Activated CD4-positive, alpha-beta T cell treated with anti-CD3 and anti-CD28 coated beads, Interleukin-2, Interleukin-4, amounts not matched to agents 100 ng/mL and 50 ng/mL, durations not matched to agents 16 hours and 8 hours (primary cell): ENCODE measurements at places on chromosomes 6 and 20.
A peak's percentile ranks its signal among the peaks of the same experiment; 100 is the strongest.

GRCh38 chr20:2835331-2835796 is 5.1 kb downstream of the PCED1A start:
- no peak for DNase-seq

DNA sequence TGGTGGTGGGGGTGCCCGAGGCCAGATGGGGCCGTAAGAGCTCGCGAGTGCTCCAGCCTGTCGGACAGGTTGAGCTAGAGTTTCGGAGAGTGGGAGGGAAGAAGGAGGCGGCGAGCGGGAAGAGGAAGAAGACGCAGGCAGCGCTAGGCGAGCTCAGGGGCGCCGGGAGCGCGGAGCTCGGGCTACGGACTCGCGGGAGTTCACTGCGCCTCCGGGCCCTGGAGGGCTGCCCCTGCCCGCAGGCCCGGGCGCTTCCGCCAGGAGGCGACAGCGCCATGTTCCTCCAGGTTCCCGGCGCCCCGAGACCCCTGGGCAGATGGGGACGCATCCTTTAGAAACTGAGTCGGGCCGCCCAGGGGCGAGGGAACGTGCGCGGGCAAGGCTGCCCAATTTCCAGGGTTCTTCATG is 984 bp downstream of the TFAP2C start:
- DNase-seq: peak; percentile 17

DNA sequence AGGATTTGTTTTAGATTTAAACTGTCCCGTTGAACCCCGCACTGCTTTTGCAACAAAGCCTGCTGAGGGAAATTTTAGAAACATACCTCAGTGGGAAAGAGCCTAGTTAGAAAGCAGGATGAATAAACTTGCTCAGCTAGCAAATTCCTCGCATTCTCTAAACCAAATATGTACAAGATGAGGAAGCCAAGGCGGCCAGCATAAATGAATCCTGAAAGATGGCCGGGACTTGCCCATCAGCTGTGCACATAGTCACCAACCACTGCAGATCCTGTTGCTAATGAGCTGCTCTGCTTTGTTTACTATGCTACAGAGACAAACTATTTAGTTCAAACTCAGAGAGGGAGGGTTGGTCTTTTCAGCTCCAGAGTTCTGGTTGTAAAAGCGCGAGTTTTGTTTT is 49.0 kb downstream of the TMEM170B start:
- no peak for DNase-seq

- peak; percentile 56 for DNase-seq
These were observed 48.6 kb upstream of the SLC16A10 start for GRCh38 chr6:111038534-111039252.

GRCh38 chr6:105992315-105992961 is 93.7 kb upstream of the PRDM1 start:
- peak; percentile 89 for DNase-seq

DNA sequence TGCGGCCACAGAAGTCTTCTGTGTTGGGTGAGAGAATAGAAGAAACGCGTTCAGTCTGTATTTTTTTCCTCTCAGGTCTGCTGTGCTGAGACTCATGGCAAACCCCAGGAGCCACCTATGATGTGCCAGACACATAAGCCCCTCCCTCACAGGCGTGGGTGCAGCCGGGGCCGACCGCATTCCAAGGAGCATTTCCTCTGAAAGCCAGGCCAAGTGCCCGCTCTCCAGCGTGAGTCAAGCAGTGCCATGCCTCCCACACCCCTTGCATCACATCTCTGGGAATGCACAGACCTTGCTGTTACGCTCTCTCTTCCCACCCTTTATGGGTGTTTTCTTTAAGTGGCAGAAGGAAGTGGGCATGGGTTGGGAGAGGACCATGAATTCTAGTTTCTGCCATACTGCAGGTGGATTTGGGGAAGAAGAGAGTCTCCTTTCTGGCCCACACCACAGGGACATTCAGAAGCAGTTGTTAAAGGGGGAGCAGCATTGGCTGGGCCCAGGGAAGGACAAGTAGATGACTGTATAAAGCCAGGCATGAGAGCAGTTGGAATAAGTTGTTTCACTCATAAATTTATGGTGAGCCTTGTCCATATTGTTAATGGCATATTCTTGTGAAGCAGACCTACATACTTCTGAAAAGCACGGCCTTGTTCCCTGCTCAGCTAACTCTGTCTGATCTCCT is 37.1 kb upstream of the TFAP2A start:
- DNase-seq: no peak

GRCh38 chr20:43320536-43320935 is 130.8 kb upstream of the PTPRT start:
- DNase-seq: no peak

DNA sequence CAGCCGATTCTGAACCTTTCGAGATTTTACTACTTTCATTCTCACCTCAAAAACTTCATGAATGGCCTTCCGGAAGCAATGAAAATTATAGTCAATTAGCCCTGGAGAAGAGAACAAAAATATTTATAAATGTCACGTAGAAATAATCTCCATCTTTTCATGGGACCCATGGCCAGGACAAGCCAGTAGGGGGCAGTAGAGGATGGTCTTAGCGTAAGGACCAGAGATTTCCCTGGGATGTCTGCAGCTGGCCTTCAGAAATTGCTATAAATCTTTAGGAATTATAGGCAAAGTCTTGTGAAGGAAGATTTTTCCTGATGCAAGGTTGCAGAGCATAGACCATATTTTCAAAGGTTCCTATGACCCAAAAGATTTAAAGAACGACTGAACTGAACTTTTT is 15.6 kb upstream of the UBE2J1 start:
- peak; percentile 63 for DNase-seq

DNA sequence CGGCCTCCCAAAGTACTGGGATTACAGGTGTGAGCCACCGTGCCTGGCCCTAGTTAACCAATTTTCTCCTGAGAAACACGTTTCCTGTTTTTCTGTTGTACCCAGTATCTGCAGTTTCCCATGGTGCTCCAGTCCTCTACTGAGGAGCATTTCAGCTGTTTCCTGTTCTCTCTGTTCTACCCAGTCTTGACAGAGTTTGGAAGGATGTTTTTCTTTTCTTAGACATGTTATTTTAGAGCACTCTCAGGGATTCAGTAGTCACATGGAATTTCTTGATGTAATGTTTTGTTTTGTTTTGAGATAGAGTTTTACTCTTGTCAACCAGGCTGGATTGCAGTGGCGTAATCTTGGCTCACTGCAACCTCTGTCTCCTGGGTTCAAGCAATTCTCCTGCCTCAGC is 129.8 kb upstream of the TIAM2 start:
- no peak for DNase-seq

- DNase-seq: no peak
These were observed 84.9 kb downstream of the ASCC3 start for GRCh38 chr6:100796049-100796823.

GRCh38 chr20:2005359-2005758 is 11.5 kb upstream of the PDYN start:
- peak; percentile 3 for DNase-seq

DNA sequence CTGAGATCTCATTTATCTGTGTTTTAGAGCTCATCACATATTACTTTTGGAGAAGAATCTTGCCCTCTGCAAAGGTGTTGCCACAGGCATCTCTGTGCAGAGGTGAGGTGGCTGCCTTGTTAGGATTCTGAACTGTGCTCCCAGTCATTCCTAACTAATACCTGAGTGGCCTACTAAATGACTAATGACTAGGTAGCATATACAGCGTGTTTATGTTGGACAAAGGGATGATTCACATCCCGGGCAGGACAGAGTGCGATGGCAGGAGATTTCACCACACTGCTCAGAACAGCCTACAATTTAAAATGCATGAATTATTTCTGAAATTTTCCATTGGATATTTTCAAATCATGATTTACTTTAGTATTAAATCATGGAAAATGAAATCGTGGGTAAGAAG is 23.1 kb upstream of the CGA start:
- DNase-seq: no peak

DNA sequence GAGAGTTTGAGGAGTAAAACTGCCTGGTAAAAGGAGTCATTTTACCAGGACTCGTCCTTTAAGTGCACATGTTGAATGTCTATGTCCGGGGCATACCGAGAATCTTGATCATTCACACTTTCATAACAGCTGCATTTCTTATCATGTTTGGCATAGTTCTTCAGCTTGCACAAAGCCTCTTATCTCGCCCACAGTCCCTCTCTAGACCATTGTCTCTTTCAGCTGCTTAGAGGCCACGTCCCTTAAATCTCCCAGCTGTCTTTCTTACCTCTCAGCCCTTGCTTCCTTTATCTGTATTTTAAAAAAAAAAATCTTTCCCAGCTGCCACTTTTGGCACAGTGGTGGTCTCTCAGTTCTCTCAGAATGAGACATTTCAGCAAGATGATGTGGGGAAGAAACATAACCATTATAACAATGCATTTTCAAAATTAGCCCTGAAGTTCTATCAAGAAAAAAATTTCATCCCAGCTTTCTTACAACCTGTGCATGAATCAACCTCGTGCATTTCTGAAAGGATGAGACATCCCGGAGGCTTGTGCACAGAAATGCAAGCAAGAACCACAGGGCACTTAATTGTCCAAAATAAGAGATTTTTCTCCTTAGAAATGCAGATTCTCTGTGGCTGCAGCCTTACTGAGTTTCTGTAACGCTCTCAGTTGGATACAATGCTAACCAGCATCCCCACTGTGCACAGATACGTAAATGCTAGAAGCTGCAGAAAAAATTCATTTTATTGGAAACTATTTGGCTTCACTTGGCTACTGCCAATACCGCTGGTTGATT is 24.2 kb downstream of the RBM24 start:
- DNase-seq: no peak

- DNase-seq: peak; percentile 87
These were observed 83.1 kb downstream of the IRF4 start for GRCh38 chr6:474453-475185.

GRCh38 chr6:39906318-39906761 is 27.9 kb downstream of the MOCS1 start:
- DNase-seq: no peak

DNA sequence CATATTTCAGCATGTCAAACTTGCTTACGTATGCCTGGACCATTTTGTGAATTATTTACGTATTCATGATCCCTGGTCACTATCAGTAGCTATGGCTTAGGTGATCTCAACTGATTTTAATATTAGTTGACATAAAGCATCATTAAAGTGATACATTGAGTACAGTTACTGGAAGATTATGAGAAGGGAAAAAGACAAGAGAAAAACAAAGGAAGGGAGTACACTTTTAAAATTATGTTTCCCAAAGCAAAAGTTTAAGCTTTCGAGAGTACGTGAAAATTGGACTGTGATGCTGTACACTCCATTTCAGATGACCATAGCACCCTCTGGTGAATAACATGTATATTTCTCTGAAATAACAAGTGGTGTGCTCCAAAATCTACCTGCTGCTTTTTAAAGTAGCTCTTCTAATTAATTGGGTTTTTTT is 215.0 kb upstream of the HSF2 start:
- DNase-seq: no peak

GRCh38 chr6:161152907-161153662 is 120.8 kb downstream of the AGPAT4 start:
- no peak for DNase-seq

GRCh38 chr20:46545077-46545826 is 5.2 kb downstream of the OCSTAMP start:
- DNase-seq: peak; percentile 86

DNA sequence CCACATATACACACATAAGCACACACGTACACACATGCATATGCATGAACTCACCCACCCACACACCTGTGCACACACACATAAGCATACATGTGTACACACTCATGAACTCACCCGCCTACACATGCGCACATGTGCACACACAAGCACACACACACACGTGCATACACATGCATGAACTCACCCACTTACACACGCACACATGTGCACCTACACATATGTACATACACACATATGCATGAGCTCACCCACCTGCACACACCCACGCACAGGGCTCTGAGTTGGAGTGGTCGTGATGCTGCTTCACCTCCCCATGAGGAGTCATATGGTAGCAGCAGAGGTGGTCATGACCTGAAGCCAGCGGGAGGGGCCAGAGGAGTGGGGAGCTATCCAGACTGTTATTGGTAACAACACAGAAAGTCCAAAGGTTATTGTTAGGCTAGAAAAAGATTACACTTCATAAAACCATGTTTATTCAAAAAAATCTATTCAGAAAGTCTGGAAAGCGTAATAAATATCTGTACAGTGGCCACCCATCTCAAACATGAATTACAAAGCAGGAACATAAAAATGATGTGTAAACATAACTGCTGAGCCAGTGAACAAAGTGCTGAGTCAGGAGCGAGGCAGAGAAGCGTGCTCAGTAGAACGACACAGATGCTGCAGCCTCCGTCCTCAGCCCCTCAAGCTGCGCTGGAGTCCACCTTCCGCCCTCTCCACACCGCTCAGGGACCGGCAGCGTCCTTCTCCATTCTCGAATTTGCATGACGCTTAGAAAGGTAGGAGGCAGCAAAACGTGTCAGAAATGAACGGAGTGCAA is 26.4 kb upstream of the MPC1 start:
- DNase-seq: no peak

- DNase-seq: peak; percentile 82
These were observed at the start of gene HLA-F for GRCh38 chr6:29723262-29723665. Gene HLA-F, plus strand, starts transcription at chr6:29723434. Its CDS starts 30 bp downstream, at chr6:29723464.

GRCh38 chr6:164911151-164911550 is 398.3 kb downstream of the C6orf118 start:
- no peak for DNase-seq

DNA sequence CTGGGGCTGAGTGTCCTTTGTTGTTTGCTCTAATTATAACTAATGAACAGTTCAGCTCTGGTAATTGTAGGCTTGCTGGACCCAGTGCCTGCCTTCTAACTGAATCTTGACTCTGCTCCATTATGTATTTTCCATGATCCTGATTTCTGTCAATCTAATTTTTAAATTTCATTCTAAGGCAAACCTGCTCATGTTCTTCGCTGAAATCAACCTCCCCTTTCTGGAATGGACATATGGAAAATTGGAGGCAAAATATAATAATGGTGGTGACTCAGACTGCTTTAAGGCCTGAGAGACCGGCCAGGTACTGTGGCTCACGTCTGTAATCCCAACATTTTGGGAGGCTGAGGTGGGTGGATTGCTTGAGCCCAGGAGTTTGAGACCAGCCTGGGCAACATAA is 182.7 kb upstream of the AKAP12 start:
- DNase-seq: no peak

- no peak for DNase-seq
These were observed 605.1 kb upstream of the ID4 start for GRCh38 chr6:19231878-19232561.

DNA sequence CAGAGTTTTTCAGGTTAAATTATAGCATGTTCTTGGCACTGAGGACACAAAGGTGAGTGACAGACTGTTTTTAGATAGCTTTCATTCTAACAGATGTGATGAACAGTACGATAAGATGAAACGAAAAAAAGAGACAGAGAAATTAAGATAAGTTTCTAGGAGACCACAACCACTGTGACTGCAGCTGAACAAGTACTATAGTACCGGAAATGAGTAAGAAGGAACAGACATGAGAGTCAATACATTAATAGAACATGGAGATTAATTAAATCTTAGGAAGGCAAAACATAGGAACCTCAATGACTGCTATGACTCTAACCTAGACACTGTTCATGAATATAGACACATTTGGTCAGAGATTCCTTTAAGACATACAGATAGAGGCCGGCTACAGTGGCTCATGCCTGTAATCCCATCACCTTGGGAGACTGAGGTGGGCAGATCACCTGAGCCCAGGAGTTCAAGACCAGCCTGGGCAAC is 40.2 kb downstream of the HBS1L start:
- peak; percentile 85 for DNase-seq
